ENCODE measurements at places on chromosomes 2 and 18.

- DNase-seq, result no peak
These were observed at the start of gene CACNB4 for GRCh38 chr2:152098496-152099366. Gene CACNB4, minus strand, starts transcription at chr2:152099044.

- DNase-seq, result no peak
These were observed 834.3 kb downstream of the CPS1 start for GRCh38 chr2:211390536-211391188.

DNA sequence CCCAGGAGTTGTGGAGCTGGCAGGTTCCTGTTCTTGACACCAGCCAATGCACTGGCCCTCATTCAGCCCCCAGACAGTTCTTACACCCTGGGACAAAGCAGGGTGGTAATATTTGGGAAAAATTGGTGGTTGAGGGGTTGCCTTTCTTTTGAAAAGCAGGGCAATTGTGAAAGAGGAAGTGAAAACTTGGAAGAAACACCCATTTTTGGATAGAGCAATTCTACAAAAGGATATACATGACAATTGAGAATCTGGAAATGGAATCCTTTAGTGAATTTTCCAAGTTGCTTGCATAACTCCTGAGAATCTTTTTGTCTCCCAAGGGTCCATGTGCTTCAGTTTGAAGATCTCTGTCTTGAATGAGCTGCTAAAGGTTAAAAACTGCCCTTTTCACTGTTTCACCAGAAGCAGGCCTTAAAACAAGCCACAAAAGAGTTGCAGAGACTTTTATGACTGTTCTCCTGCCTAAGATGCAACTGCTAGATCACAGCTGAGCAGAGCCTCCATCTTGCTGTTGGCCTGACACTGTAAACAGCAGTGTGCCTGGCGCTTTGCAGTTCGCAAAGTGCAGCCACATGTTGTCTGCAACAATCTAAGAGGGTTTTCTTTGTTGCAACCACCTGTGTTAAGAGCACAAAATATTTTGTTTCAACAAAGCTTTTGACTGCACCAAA, 11.8 kb downstream of the COL4A4 start:
- no peak for DNase-seq

DNA sequence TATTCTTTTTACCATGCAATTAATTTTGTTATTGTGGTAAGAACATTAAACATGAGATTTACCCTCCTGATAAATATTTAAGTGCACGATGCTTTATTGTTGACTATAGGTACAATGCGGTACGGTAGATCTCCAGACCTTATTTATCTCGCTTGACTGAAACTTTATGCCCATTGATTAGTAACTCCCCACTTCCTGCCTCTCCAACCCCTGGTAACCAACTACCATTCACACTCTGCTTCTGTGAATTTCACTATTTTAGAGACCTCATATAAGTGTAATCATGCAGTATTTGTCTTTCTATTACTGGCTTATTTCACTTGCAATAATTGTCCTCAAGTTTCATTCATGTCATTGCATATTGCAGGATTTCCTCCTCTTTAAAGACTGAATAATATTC, 195.7 kb upstream of the ID2 start:
- DNase-seq, result no peak

GRCh38 chr18:49123431-49123830, 172.7 kb upstream of the SMAD7 start:
- DNase-seq, result no peak

DNA sequence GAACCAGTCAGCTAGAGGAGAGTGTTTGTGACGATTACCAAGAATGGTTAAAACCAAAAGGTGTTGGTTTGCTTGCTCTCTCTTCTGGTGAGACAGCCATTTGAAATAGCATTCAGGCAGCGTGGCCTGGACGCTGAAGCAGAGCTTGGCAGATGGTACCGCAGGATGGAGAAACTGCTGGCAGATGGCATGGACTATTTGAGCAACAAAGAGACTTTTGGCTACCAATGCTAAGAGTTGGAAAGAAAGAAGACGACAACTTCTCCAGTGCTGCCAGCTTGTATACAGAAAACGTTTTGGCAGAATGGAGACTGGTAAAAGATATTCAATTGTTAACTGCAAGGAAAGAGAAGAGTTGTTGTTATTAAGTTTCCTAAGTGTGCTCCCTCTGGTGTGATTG, 315.0 kb downstream of the PARD3B start:
- no peak for DNase-seq

DNA sequence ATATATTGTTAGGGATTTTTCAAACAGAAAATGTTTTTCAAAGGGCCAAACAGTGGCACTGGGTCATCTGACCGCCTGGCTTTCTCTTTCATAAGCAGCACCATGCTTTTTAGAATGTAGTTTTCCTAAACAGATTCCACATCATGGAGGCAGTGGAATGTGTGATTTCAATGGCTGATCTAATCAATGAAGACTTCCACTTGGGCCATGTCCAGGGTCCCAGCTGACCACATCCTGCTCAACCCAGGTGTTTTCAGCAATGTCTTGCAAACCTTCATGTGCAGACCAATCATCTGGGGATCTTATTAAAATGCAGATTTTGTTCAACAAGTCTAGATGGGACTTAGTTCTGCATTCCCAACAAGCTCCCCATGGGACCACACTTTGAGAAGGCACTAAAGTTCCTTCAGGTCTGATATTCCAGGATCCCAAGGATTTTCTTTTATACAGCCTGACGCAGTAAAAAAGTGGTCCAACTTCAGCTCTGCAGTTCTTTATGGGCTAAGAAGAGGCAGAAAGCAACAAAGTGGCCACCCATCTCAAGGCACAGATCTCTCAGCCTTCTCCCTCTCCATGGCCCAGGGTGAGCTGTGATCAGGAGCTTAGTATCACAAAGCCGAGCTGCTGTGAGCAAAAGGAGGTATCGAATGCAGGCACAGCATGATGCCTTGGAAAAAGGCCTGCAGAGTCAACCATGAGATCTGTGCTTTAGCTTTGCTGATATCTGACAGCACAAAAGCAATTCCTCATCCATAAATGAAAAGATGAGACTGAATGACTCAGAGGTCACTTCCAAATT, 3.7 kb downstream of the ALKAL2 start:
- no peak for DNase-seq
